ENCODE measurements at places on chromosomes 2 and 18. TPM values are rescaled to one million over a fixed set of nuclear protein-coding genes. Genes with fewer than 3 reads are reported as not detected.

DNA sequence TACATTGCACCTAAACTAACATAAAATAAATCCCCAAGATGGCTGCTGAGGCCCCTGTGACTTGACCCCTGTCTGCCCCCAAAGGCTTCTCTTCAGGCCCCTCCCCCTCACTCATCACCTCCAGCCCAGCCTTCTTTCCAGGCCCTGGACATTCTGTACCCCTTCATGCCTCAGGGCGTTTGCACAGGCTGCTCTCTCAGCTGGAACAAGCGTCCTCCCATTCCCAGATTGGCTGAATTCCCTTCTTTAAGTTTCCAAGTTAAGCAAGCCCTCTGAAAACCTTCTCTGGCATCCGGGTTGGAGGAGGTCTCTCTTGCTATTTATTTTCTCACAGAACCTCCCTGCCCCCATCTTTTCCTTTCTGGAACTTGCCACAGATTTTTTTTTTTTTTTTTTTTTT is 165.2 kb upstream of the BCL2L11 start:
- DNase-seq: no peak

DNA sequence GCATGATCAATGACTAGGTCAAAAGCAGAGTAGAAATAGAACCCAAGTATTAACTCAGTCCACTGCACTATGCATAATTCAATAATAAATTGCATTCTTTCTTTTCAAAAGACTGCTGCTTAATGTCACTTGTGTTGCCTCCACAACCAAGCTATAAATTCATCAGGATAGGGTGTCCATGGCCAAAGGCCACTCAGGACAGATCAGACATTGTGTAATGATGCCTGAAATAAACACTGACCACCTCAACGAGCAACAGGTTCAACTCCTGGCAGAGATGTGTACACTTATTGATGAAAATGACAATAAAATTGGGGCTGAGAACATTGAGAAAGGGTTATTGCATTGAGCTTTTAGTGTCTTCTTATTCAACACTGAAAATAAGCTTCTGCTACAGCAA is 194.5 kb upstream of the SPOPL start:
- no peak for DNase-seq

GRCh38 chr18:60339018-60339417 is 33.6 kb downstream of the MC4R start:
- no peak for DNase-seq

Gene UGT1A10
- total RNA-seq: not detected

Gene C2orf15
- 1.4 TPM for total RNA-seq
